NCI-H1436 (cell line): ENCODE measurements at places on chromosomes 7 and 10.

DNA sequence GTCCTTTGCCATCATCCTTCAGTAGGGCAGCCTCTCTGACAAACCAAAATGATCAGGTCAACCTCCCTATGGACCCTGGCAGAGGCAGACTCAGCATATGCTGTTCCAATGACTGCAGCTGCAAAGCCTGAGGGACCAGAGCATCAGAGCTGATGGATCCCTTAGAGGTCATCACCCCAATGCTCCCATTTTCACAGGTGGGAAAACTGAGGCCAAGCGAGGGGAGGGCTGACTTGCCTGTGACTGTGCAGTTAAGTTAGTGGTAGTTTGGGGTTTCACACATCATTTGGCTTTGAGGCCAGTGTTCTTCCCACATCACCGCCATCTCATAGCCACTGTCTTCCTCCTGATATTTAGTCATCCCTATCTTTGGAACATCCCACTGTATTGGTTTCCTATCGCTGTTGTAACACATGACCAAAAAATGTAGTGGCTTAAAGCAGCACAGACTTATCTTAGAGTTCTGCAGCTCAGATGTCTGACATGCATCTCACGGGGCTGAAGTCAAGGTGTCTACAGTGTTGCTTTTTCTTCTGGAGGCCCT, 69.3 kb upstream of the PDZD8 start:
- DNase-seq, result no peak

- DNase-seq, result no peak
Measured at GRCh38 chr7:15279640-15280039, 282.2 kb downstream of the AGMO start.

GRCh38 chr10:95788830-95789229, 32.9 kb downstream of the ENTPD1 start:
- DNase-seq, result no peak

GRCh38 chr10:4397337-4397736, 428.7 kb upstream of the AKR1E2 start:
- DNase-seq, result no peak
